ENCODE measurements at places on chromosomes 3 and 15.

GRCh38 chr3:159882790-159883779 is 105.5 kb upstream of the IL12A start:
- no peak for DNase-seq

- no peak for DNase-seq
Measured at GRCh38 chr3:46908294-46908985, 30.9 kb downstream of the PTH1R start.

GRCh38 chr15:95826412-95827195 is 503.9 kb upstream of the NR2F2 start:
- no peak for DNase-seq

DNA sequence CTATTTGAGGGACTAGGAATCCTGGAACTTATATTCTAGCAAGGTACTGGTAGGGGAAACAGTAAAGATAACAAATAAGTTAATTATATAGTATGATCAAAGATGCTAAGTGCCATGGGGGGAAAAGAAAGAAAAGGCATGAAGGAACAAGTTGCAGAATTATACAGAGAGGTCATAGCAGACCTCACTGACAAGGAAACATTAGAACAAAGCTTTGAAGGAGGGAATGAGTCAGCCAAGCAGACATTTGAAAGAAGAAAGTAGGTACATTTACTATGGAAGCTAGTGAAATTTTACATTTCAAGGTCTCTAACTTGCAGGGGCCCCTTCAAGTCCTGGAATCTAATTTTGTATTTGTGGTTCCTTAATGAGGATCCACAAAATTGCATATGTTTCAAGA is 57.2 kb upstream of the TIPARP start:
- no peak for DNase-seq

- DNase-seq = no peak
Measured at GRCh38 chr3:34284959-34285826, 486.8 kb downstream of the PDCD6IP start.

DNA sequence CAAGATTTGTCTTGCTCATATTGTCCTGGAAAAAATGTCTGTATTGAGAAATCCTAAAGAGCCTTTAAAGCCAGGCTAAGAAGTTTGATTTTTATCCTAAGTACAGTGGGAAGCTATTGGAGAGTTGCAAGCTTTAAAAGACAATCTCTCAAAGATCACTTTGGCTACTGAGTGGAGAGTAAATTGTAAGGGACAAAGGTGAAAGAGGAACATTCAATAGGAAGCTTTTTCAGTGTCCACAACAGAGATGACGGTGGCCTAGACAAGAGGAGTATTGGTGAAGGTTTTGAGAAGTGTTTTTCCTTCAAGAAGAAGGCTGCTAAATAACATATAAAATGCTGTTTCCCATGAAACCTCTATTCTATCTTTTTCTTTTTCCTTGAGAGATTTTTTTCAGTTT is 249.5 kb upstream of the IL12A start:
- DNase-seq = no peak

- DNase-seq = no peak
Measured at GRCh38 chr3:170324962-170325361, 32.6 kb upstream of the SKIL start.

DNA sequence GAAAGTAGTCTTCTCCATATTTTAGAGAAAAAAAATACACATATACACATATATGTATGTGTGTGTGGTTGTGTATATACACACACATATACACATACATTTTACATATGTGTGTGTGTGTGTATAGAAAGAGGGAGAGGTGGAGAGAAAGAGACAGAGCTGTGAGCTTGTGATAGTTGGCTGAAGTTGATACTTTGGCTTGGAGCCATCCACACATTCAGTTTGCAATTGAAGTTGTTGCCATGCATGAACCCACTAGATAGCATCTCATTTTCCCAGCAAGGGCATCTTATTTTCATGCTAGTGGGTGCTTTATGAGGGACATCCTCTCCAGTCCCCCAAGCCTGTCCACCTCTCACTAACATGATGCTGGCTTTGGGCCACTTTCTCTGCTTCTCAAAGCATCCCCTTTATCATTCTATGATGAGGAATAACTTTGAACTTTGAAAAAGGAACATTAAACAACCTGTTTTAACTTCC is 228.6 kb downstream of the ZNF621 start:
- no peak for DNase-seq

DNA sequence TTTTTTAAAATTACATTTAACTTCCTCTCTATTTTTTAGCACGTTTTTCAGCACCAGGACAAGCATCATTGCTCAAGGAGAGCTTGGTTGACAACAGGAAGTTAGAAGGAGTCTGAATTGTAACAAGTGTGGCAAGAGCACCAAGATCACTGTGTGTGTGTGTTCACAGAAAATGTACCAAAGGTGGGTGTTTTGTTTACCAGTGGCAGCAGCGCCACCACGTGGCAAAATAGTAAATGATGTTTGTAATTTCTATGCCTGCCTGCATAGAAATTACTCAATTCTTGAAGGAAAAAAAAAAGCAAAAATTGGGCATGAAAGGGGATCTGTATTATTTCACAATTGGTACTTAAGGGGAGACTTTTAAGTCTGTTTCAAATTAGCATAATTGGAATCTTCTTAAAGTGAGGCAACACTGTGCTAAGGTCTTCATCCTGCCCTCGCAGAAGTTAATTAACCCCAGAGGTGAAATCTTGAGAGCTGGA is 7.4 kb upstream of the U2SURP start:
- peak; percentile 41 for DNase-seq

GRCh38 chr3:155101398-155101797 is 21.3 kb downstream of the MME start:
- DNase-seq = no peak

- no peak for DNase-seq
Measured at GRCh38 chr3:108064293-108064887, 26.4 kb downstream of the CD47 start.

DNA sequence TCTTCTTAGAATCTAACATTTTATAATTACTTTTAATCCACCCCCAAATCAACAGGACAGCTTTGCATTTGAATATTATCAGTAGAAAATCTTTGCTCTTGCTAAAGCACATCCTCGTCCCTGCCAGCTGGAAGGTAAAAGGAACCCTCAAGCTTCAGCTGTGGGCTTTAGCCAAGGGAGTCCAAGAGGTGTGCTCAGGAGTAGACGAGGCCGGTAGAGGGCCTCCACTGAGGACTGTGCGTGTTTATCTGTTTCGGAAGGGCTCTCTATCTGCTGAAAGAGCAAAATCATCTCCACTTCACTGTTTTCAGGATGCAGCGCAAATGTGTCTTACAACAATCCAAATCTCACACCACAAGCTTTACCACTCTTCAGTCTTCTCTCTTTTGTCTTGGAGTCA is 257.4 kb upstream of the IL12A start:
- DNase-seq = no peak

GRCh38 chr3:22496641-22497040 is 706.5 kb upstream of the UBE2E2 start:
- no peak for DNase-seq

- no peak for DNase-seq
Measured at GRCh38 chr15:89450076-89451006, 46.0 kb downstream of the RHCG start.

DNA sequence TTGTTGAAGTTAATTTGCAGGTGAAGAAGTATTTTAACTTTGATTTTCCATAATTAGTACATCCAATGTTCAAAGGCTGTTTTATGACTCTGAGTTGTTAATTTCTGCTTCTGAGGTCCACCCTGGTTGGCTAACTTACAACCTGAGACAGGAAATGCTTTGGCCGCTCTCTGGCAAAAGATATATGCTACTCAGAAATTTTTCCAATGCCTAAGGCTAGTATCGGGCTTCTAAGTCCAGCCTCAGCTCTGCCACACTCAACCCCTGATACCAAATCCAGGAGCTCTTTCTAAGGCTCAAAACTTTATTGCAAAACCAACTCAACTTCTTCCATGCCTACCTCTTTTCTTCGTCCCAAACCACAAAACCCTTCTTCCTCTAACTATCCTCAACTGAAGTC is 192.9 kb downstream of the NEK10 start:
- no peak for DNase-seq

GRCh38 chr3:37456270-37456708 is 281.9 kb upstream of the LRRFIP2 start:
- DNase-seq = no peak

DNA sequence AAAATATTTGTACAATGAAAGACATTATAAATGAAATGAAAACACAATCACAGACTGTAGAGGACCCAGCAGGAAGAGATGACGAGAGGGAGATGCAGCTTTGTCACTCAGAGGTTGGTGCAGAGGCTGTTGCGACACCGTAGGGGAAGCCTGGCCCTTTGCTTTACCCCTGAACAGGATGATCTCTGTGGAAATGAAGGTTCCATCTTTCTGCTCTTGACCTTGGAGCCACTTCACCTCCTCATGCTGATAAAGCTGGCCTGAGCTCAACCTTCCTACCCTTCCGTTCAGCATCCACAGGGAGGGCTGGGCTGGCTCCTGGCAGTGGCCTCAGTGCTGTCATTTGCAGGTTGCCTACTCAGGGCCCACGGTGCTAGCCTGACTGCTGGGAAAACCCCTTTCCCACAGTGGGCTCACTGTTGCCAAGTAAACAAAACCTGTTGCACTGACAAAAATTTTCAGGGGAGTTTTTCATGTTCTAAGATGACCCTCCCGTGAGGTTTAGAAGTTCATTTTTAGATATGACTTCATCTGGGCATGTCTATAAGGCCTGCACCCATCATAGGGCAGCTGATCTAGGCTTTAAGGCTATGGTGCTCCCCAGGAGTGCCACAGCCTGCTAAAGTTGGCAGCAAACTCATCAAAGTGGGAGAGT is 3.0 kb upstream of the CD80 start:
- no peak for DNase-seq

DNA sequence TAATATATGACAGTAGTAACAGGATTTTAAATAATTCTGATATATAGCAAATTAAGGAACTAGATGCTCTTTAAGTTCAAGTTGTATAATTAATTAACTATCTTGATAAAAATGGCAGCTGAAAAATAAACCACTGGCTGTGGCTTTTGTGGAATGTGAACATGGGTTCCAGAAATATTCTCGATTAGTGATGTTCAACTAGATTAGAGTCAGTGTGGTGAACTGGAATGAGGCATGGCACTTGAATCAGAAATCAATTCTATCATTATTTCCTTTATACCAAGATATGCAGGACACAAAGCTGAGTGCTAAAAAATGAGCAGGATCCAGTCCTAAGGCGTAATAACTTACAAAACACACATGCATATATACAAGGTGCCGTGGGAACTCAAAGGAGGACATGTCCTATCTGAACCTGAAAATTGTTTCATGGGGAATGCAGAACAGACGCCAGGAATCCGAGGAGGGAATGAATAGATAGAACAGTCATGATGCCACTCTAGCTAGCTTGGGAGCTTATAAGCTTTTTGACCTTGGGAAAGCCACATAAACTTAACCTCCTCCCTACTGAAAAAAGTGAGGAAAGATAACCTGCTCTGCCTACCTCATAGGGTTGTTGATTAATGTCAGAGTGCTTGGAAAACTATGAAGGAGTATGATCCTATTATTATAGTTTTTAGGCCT is 402.4 kb downstream of the PLCL2 start:
- no peak for DNase-seq

GRCh38 chr3:52440671-52441070 is 4.2 kb downstream of the SEMA3G start:
- no peak for DNase-seq

GRCh38 chr3:68958932-68959331 is 26.6 kb upstream of the TAFA4 start:
- DNase-seq = no peak

DNA sequence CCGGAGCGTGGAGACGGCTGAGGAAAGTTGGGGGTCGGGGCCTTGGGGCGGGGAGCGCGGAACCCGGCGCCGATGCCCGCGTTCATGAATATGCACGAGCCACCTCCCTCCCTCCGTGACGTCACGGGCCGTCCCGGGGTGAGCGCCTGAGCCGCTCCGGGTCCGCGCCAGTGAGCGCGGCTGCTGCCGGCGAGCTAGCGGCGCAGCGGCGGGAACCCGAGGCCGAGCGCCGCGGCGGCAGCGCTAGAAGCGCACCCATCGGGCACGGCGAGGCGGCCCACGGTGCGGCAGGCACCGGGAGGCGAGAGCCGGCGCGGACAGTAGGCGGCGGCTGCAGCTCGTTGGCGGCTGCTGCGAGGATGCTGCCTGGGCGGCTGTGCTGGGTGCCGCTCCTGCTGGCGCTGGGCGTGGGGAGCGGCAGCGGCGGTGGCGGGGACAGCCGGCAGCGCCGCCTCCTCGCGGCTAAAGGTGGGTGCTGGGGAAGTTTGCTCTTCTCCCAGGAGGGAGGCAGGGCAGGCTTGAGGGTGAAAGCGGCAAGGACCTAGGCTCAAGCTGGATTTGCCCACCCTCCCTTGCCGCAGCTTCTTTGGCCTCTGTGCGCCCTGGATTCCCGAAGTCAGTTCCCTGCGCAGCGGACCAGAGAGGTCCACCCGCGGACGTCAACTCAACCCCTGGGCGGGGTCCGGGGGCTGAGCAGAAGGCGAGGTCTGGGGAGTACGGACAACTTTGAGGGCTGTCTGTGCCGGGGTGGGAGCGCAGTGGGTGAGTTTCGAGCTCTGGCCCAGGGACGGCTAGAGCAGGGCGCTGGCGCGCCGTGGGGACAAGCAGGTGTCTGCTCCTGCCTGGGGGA is at the start of gene CLSTN2:
Gene CLSTN2, plus strand, starts transcription at position 170 of the 850 bp plus-strand sequence.
- no peak for DNase-seq

DNA sequence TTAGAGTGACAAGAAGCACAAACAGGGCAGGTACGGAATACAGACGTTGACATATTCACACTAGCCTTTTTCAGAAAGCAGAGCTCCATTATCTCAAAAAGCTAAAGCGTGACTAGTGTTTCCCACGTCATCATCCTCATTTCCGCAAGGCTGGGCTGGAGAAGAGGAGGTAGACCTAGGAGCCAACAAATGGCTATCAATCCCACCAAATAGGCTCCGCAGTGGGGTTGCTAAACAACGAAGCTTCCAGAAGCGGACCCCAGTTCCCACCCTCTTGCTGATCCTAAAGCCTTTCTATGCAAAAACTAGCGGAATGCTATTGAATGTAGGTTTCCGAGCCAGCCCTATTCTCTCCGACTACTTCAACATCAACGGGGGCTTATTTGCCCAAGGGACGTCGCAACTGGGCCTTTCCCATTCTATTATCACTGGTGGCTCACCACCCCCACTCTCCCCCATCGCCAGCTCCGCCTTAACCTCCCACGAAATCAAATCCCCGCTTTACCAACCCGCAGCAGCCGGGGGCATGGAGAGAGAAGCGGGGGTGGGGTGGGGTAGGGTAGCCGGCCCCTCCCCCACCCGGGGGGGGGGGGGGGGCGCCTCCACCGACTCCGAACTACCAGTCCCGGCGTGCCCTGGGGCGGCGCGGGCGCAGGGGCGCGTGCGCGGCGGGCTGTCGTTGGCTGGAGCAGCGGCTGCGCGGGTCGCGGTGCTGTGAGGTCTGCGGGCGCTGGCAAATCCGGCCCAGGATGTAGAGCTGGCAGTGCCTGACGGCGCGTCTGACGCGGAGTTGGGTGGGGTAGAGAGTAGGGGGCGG is at the start of gene MORF4L1:
Gene MORF4L1, plus strand, starts transcription at position 736 of the 817 bp plus-strand sequence. CDS start 128 bp downstream, outside the sequence.
- DNase-seq = peak; percentile 92

GRCh38 chr15:89963301-89964231 is 37.6 kb upstream of the ZNF710 start:
- DNase-seq = no peak

DNA sequence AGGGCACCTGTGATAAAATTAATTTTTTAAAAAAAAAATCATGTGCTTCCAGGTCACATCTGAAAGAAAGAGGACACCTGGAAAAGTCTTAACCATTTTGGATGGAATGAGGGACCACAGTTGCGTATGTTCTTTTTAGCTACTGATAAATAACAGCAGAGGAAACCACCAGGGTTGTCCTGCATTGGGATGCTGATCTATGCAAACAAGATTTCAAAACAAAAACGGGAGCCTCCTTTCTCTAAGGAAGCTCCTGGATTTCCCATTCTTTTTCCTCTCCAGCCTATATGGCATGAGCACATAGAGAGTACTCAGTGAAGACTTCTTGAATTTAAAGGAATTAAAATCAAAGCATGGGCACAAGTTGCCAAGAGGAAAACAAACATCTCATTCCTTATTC is 145.6 kb upstream of the THBS1 start:
- no peak for DNase-seq
